ENCODE measurements at places on chromosomes 2 and 18.

- DNase-seq: no peak
These were observed 150.8 kb downstream of the PXDN start for GRCh38 chr2:1593371-1594122.

- DNase-seq: no peak
These were observed 157.2 kb downstream of the MAP2 start for GRCh38 chr2:209581040-209581439.

GRCh38 chr2:55116598-55116964 is 66.3 kb upstream of the RTN4 start:
- no peak for DNase-seq

DNA sequence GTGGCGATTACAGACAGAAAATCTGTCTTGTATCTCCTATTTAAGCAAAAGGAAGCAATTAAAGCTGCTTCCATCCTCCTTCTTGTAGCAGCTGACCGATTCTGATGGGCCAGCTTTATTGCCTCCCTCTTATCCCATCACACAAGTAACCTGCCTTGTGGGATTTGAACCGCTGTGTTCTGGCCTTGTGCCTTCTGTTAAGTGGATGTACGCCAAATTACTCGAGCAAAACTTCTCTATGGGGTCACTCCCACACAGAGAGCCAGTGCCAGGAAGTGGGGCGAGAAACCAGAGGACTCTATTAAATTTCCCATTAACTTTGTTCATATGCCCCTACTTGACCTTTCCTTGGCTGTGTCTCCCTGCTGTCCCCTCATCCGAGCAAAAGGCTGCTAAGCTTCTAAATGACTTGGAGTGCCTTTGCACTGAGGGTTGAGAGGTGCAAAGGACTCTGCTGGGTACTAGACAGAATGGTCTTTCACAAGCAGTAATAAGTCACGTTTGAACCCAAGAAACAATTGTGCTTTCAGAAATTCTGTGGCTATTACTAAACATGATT is 672.5 kb downstream of the MBD2 start:
- no peak for DNase-seq

DNA sequence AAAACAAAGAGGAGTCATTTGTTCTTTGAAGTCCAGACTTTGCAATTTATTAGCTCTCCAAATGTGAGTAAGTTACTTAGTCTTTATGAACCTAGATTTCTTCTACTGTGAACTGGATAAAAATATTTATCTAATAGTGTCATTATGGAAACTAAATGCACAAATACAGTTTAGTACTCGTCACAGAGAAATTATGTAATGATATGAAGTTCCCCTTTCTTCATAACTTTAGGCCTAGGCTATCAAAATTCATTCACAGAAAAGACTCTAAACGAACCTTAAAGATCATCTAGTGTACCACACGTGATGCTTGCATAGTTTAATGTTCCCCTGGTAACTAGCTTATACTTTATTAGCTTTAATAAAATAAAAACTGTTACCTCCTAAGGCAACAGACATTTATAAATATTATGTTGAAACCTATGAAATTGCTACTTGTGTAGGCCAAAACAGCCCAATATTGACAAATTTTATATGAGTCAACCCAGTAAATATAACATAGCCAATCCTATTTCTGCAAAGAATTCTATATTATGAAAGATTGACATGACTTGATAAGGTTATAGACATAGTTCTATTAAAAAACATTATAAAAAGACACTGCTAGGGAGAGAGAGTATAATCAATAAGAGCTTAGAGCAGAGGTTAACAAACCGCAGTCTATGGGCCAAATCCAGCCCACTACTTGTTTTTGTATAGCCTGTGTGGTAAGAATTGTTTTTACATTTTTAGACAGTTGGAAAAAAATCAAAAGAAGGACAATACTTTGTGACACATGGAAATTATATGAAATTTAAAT is 44.9 kb upstream of the ITPRID2 start:
- DNase-seq: no peak

DNA sequence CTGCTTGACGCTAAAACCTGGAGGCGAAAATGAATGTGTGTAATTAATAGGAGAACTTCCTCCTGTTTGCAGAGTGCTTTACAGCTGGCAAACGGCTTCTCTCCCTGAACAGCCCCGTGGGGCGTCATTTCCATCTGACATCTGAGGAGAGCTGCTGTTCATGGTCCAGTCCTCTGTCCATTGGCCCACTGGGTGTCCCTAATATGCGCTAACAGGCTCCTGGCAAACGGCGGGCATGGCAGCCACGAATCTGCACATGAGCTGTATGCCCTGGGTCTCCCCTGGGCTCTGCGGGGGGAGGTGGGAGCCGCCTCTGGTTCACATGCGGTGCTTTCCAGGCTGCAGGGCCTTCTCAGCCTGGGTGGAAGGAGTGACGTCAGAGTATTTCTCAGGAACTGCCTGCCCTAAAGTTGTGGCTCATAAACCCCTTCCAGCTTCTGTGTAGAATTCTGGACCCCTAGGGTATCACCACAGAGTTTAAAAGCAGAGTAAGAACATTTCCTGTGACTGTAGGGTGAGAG is 73.2 kb downstream of the LRRFIP1 start:
- no peak for DNase-seq

- no peak for DNase-seq
These were observed 179.7 kb upstream of the SETBP1 start for GRCh38 chr18:44500808-44501610.

DNA sequence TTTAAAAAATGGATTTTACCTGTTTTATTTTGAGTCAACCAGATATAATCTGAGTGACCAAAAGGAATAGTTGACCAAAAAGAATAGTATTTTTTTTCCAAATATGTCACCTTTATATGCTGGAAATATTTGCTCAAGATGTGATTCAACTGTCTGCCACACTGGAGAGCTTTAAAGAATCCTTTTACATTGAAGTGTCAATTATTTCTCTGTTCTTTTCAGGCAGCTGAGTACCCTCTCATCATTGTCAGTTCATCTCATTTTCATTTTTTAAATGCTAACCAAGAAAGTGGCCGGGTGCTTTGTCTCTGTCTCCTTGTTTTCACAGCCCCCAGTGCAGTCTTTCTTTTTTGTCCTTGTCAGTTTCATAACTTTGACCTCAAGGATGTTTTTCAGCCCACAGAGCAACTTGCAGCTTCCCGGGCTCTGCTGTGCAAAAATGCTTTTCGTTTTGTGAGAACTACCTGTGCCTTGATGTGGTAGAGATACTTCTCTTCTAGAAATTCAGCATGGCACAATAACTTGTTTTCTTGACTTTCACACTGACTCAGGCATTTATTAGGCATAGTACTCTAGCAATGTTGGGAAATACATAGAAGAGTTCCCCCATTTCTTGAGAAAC is 23.4 kb upstream of the CERS6 start:
- DNase-seq: no peak

GRCh38 chr18:26422472-26423162 is 125.7 kb downstream of the KCTD1 start:
- DNase-seq: no peak

- DNase-seq: no peak
These were observed 202.1 kb downstream of the RNF144A start for GRCh38 chr2:7119132-7119835.
